SK-N-MC (cell line): ENCODE measurements at places on chromosomes 16 and 17.

- DNase-seq = no peak
Observed at GRCh38 chr16:11481987-11482386, 104.7 kb downstream of the LITAF start.

- no peak for DNase-seq
Observed at GRCh38 chr17:83177611-83178532, 98.5 kb downstream of the METRNL start.

DNA sequence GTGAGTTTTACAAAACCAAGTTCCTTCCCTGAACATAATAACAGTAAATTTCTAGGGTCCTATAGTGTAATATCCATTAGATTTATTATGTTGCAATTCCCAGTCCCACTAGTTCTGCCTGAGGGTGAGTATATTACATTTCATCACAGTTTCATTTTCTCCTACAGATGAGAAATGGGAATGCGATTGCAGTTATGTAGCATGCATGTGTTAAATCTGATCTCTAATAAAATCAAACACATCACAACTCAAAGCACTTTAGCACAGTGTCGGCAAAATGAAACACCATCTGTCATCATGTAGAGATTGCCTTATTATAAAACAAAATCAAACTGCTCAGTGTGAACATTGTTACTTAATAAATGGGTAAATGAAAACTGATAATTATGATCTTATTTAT is 180.5 kb upstream of the TOX3 start:
- DNase-seq = no peak

GRCh38 chr16:48561960-48562393 is 48.0 kb downstream of the N4BP1 start:
- DNase-seq = no peak

- DNase-seq = no peak
Observed at GRCh38 chr17:51071556-51071955, 49.1 kb downstream of the SPAG9 start.

- DNase-seq = no peak
Observed at GRCh38 chr16:72721981-72722380, 325.9 kb downstream of the ZFHX3 start.

DNA sequence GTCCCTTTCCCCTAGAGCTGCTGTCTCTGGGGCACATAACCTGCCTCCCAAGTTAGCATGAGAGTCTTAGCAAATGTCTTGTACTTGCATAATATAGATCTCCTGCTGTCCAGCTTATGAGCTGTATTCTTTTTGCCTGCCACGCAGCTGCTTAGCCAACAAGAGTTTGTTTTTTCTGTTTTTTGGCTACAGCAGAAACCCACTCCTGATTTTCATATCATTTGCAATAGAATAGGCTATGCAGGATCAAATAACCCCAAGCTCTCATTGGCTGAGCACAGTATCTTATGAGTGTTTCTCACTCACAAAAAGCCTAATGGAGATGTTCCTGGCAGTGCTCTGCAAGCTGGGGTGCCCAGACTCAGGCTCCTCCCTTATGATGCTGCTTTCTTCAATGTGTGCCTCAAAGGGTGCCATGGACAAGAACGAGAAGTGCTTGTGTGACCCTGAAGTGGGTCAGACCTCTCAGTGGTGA is 23.1 kb downstream of the B9D1 start:
- DNase-seq = no peak

GRCh38 chr16:64061621-64062020 is 1060.2 kb downstream of the CDH11 start:
- DNase-seq = no peak

GRCh38 chr17:50598487-50598886 is 36.2 kb upstream of the ABCC3 start:
- DNase-seq = no peak

DNA sequence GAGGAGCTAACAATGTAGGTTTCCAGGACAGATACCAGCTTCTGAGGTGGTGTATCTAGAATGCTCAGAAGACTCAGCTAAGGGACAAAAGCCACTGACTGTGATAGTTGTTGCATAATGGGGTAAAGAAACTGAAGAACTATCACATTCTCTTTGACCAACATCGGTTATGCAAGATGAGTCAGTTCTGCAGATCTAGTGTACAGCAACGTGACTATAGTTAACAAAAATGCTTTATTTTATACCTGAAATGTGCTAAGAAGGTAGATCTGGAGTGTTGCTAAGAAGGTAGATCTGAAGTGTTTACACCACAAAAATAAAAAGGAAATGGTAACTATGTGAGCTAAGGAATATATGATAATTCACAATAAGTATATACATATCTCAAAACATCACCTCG is 2.5 kb downstream of the KRTAP9-6 start:
- no peak for DNase-seq
